ENCODE measurements at places on chromosomes 13 and 19.

DNA sequence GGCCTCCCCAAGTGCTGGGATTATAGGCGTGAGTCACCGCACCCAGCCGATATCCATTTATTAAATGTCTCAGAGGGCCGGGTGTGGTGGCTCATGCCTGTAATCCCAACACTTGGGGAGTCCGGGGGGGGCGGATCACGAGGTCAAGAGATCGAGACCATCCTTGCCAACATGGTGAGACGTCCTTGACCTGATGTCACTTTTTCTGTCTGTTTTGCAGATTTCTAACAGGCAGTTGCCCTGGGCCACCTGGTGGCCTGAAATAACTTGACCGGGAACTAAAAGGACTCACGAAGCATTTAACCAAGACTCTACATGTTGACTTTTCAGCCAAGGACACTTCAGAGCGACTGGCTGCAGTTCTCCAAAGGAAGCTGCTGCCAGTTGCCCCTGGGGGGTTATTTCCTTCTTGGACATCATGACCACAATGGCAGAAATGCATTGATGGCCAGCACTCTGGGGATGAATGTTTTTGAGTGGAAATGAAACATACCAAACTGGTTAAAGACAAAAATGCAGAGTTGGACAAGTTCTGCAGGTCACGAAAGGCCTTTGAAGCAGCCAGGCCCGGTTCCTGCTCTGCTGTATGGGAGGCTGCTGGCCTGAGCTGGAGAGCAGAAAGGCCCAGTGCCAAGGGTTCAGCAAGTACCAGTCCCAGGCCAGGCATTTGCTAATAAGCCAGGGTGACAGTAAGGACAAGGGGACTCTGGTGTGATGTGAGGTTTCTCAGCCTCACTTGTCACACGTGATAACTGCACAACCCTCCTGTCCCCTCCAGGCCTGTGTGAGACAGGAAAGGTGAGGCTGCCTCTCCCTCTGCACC lies 8.3 kb downstream of the ZNF837 start:
- no peak for DNase-seq

- no peak for DNase-seq
These were observed 571.1 kb downstream of the MYO16 start for GRCh38 chr13:109200556-109200955.

GRCh38 chr13:32616883-32617511 lies 30.7 kb downstream of the PDS5B start:
- no peak for DNase-seq

GRCh38 chr19:6719992-6720368 lies 470 bp downstream of the C3 start:
- DNase-seq: no peak

GRCh38 chr19:398719-399118 lies 10.2 kb downstream of the C2CD4C start:
- no peak for DNase-seq

GRCh38 chr19:54160182-54160811 lies 776 bp upstream of the LENG1 start:
- DNase-seq: no peak
